Fibroblast of upper back skin (primary cell): ENCODE measurements at places on chromosomes 5 and 9.

DNA sequence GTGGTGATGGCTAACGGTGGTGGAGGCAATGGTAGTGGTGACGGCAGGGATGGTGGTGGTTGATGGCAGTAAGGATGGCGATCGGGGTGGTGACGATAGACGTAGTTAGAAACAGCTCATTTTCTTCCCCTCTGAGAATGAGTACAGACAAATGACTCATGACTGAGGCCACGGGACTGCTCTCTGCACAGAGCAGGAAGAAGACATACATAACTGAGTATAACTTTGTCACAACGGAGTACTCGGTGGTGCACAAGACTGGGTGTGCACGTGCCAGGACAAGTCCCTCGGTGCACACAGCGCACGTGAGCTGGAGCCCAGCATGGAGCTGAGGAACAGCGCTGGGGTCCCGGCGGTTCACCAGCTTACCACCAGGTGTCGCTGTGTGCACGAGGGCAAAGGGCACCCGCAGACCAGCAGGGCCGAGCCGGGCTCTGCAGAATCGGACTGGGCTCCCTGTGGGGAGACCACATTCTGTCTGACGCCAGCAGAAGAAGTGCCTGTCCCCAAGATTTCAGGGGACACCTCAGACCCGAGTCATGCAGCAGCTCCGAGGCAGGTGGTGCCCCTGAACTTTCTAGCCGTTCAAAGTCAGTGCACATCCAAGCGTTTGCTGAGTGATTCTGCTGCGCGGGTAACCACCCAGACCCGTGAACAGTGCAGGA is 188.6 kb downstream of the FSTL4 start:
- DNase-seq = peak; percentile 23

- no peak for DNase-seq
Observed at GRCh38 chr9:114674798-114675540, 7.0 kb downstream of the TEX48 start.

DNA sequence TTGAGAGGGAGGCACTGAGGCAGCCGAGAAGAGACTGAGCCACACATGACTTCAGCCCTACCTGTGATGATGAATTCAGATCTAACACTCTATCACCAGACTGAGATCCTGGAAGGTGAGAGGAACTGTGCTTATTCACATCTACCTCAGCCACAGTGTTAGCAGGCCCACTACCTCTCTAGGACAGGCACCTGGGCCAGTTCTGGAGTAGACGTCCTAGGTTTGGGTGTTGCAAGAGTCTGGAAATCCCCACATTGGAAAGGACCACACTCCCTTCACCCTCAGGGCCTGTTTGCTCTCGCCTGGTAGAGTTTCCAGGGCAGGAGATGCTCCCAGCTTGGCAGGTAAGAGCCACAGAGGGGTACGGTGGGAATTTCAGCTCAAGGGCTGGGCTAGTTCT is 113.8 kb upstream of the CCL21 start:
- no peak for DNase-seq

- DNase-seq = peak; percentile 65
Observed at GRCh38 chr5:108531367-108532128, 149.7 kb upstream of the FBXL17 start.

- no peak for DNase-seq
Observed at GRCh38 chr9:122897969-122898368, 7.2 kb downstream of the RC3H2 start.

DNA sequence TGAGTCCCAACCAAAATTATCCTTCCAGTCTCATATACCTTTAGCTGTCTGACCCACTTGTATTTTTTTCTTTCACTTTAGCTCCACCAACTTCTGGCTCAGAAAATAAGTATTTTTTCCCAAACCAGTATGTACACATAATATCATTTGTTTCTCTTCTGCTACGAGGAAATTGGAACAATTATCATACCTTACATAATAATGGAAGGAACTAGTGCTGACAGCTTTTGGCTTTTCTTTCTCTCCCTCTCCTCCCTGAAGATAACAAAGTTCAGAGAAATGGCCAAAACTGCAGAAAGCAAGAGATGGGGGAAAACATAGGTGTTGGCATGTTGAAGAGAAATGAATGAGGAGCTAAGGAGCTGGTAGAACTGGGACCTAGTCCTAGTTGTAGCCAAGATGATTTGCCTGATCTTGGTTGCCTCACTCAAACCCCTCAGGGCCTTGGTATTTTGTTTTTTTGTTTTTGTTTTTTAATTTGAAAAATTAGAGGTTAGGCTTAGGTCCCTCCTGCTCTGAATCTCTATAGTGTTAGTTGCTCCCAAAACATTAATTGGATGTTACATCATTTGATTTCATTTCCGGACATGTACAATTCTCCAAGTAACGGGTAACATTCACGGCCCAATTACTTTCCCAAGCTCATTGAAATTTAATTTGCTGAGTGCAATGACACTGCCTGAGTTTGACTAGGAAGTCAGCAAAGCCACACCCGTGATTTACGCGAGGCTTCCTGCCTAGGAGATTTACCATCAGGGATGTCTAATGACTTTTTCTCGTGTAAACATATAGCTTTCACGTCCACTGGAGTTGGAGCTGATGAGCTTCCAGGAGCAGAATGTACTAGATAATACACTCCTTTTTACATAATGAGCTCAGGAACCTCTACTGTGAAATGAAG is 291.6 kb downstream of the TLE1 start:
- DNase-seq = no peak

- DNase-seq = peak; percentile 81
Observed at GRCh38 chr5:90529939-90530677, 724 bp upstream of the LYSMD3 start.

GRCh38 chr9:21141427-21141882 is at the start of gene IFNW1:
Gene IFNW1 (minus strand): TSS chr9:21141832. CDS start chr9:21141570, 262 bp downstream.
- DNase-seq = peak; percentile 3

GRCh38 chr5:134594797-134595457 is 37.7 kb downstream of the SAR1B start:
- DNase-seq = no peak

GRCh38 chr5:172719211-172719610 is 51.8 kb downstream of the DUSP1 start:
- DNase-seq = no peak

DNA sequence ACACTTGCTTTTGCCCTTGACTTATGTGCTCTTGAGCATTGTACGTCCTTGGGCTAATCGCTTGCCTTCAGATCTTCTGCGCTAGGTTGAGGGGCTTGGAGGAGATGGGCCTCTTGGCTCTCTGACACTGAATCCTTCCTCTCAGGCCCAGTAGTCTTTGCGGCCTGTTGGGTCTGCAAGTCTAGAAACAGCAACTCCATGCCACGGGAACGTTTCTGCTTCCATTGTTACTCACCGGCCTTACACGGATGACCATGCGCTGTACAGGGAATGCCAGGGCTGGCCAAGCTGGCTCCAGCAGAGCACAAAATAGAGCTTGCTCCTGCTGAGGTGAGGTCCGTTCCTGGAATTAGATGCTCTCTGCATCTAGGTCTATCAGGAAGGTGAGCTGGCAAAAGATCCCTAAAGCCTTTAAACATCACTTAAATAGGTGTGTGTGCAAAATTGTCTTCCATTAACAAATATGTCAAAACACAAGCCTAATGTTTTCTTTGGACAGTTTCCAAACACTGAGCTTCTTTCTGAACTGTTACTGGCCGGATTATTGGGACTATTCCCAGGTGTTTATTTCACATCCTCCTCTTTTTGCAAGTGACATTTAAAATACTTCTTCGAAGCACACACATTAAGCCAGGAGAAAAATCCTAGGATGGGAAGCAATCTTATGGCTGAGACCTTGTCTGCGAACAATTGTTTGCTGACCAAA is 29.7 kb downstream of the DAPK1 start:
- DNase-seq = no peak
